ENCODE measurements at places on chromosomes 7 and 10. TPM values are rescaled to one million over a fixed set of nuclear protein-coding genes. Genes with fewer than 3 reads are reported as not detected.
A peak's percentile ranks its signal among the peaks of the same experiment; 100 is the strongest.

GRCh38 chr7:16344927-16345326 is 76.4 kb downstream of the CRPPA start:
- peak; percentile 8 for DNase-seq

ITPRID1 gene
- not detected for total RNA-seq

- DNase-seq = no peak
These were observed 327.1 kb downstream of the FRMD4A start for GRCh38 chr10:14003517-14004184.

DNA sequence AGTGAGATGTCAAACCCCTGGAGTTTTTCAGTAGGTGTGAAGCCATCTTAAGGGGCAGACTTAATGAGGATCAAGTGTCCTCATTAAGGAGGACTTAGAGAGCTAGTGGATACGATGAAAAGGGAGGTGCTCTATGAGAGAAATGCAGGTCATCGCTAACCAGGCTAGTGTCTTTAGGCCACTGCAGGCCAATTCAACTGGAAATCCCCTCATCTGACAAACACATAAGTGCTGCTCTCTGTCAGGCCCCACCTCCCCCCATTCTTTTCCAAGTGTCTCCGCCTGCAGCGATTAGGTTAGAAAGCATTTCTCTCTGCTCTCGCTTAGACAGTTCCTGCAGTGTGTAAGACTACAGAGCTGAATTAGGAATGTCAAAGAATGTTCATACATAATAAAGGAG is 33.7 kb downstream of the RBM28 start:
- DNase-seq = no peak

GRCh38 chr10:29926693-29927048 is 132.7 kb downstream of the JCAD start:
- no peak for DNase-seq

DNA sequence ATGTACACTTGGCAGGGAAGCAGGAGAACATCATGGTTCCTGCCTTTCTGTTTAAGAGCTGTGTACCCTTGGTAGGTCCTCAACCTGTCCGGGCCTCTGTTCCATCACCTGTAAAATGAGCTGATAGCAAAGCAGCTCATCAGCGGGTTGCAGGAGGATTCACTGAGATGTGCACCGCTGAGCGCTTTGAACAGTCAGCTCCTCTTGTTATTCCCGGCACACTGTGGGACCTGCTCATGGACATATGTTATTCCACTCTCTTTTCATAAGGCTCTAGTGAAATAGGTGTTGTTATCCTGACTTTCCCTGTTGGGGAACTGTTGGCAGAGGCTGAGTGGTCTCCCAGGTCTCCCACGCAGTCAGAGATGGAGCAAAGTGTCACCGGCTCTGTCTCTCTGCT is 497.5 kb upstream of the ZMIZ1 start:
- DNase-seq = no peak

IPMK gene
- total RNA-seq = 5.4 TPM

- DNase-seq = peak; percentile 41
These were observed 99.0 kb downstream of the UBE2H start for GRCh38 chr7:129853661-129854268.

CCDC7 gene
- total RNA-seq = 7.4 TPM

MLXIPL gene
- not detected for total RNA-seq

DNA sequence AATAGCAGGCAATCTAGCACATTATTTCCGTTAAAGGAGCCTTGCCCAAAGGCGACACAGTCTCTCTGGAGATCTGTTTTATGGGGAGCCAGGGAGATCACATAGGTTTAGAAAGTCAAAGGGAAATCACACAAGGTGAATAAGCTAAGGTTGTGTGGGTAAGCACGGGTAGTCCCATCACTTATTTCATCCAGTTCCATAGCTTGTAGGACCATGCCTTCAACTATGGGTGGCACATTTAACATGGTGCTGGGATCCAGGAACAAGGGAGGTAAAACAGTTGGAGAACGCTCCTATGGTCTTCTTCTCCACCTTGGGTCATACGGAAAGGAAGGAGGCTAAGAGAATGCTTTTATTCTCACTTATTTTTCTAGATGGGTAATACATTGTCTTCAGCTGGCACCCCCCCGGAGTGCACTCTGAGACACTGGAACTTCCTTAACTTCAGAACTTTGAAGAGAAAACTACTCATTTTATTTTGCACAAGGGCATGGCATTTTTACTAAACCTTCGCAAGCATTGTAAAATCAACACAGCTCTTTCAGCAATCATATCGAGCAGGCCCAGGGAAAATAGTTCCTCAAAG is 435.4 kb downstream of the KIF20B start:
- peak; percentile 21 for DNase-seq

- DNase-seq = peak; percentile 85
These were observed 14.7 kb upstream of the MICALL2 start for GRCh38 chr7:1473864-1474512.

GRCh38 chr7:155422599-155423336 is 35.2 kb upstream of the EN2 start:
- DNase-seq = no peak

DNA sequence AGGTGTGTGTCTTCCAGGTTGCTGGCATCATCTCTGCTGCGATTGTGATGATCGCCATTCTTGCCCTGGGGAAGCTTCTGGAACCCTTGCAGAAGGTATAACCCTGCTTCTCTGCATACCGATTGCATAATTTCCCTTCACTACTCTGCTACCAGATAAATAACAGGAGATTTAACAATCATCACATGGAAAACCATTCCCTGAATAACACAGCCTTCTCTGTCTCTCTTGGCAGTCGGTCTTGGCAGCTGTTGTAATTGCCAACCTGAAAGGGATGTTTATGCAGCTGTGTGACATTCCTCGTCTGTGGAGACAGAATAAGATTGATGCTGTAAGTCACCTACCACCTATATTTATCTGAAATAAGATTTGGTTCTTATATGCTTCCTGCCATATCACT is 33.8 kb downstream of the SLC26A4 start:
- no peak for DNase-seq

GRCh38 chr10:56934515-56934914 is 573.5 kb upstream of the ZWINT start:
- DNase-seq = no peak

DNA sequence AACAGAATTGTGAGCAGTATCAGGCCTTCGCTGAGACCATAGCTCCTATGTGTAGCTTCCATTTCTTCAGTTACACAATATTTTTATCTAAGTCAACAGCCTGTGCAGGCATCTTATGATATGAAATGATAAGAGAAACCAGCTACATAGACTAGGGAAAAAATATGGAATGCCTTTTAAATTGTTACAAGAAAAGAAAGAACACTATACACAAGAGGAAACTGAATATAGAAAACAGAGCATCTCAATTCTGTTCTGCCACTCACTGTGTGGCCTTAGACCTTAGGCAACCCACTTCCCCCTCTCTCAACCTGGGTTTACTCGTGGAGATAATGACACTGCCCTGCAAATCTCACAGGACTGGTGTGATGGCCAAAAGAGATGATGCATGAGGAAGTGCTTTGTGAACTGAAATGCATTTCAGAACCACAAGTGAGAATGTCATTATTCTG is 132.9 kb downstream of the LRRN3 start:
- no peak for DNase-seq

- peak; percentile 87 for DNase-seq
These were observed 184.2 kb downstream of the STK31 start for GRCh38 chr7:23893942-23894891.

DNA sequence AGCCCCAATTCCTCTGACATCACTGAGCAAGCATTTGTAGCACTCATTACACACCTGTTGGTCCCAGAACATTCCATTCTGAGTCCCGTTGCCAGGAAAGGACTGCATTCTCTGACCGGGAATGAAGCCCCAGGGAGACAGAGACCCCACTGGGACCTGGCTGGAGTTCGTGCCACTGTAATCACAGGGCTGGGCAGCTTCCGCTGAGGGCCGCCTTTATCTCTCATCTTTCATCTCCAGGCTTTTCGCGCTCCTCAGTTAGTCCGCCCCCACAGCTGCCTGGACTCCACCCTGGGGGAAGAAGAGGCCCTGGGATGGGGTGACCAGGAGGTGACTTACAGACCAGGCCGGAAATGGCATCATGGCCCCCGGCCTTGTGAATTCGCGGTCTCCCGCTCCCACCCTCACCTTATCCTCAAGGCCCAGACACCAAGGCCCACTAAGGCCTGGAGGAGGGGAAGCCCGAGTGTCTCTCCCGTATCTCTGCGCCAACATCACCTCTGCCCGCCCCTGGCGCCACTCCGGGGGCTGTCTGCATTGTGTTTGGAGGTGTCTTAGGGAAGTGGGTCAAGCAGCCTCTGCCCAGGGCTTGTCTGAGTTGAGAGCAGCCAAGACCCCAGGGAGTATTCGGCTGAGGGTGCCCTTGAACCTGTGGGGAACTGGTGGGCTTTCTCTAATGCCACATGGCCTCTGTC is 75.4 kb downstream of the PROSER2 start:
- peak; percentile 85 for DNase-seq

DNA sequence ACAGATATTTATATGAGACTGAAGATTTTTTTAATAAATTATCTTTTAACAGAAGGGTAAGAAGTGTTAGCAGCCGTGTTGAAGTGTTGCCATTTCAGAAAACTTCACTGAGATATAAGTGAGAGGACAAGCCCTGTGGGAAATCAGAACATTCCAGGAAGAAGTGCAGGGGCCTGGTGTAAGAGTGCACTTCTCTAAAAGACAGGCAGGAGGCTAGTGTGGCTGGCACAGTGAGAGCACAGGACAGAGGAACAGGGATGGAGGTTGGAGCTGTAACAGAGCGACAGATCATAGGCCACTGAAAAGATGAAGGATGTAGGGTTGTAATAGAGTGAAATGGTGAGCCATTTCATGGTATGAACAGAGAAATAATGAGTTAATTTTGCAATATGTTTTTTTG is 608.9 kb downstream of the SORCS1 start:
- no peak for DNase-seq

ANK3 gene
- 8.4 TPM for total RNA-seq

SPACDR gene
- 0.60 TPM for total RNA-seq

PCDH15 gene
- total RNA-seq = not detected

DNA sequence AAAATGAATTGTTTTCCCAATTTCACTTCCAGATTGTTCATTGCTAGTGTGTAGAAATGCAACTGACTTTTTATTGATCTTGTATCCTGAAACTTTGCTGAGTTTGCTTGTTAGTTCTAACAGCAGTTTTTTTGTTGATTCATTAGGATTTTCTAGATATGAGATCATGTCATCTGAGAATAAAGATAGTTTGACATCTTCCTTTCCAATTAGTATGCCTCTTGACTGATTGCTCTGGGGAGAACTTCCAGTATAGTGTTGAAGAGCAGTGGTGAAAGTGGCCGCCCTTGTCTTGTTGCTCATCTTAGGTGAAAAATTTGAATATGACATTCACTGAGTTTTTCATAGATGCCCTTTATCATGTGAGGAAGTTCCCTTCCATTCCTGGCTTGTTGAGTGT is 11.9 kb upstream of the SUN1 start:
- no peak for DNase-seq

INA gene
- not detected for total RNA-seq

DNA sequence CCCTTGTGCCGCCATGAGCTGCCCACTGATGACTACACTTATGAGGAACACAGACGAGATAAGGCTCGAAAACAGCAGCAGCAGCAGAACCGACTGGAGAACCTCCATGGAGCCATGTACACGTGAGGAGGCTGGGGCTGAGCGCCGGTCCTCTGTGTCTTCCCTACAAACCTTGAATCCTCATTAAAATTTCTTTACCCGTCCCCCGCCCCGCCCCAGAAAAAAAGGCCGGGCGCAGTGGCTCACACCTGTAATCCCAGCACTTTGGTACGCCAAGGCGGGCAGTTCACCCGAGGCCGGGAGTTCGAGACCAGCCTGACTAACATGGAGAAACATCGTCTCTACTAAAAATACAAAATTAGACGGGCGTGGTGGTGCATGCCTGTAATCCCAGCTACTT is 1.5 kb upstream of the RINT1 start:
- no peak for DNase-seq

- DNase-seq = peak; percentile 1
These were observed 87.3 kb upstream of the FOXI2 start for GRCh38 chr10:127649642-127650041.

GRCh38 chr10:132403511-132404168 is 6.6 kb downstream of the PWWP2B start:
- DNase-seq = no peak

GRCh38 chr7:24572997-24573553 is at the start of gene PALS2:
Gene PALS2 (plus strand): TSS chr7:24573452. CDS start chr7:24623668, 50,216 bp downstream.
- peak; percentile 80 for DNase-seq

- DNase-seq = no peak
These were observed 177.1 kb downstream of the CDK14 start for GRCh38 chr7:90773269-90773668.

DNA sequence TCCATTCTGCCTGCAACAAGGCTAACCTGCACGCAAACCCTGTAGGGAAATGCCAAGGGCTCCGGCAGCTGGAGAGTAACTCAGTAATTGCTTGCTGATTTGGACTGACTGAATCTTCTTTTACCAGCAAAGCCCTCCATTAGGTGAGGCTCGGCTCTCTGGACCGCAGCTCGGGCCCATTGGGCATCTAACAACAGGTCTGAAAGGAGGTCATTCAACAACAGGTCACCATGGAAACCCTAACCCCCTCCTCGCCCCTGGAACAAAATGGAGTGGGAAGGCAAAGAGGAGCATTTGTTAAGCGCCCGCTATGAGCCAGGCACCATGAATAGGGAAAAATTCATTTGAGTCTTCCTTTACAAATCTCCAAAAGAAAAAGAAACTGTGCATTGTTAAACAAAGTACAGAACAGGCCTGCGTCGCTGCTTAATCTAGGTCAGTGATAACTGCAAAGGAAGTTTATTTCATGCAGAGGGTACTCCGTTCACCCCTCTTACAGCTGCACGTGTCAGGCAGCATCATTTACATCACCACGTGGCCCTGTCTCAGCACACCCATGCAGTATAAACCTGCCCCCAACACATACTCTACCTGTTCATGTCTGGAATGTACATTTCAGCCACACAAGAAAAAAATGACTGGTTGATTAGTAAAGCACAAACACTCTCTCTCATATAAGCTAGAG is 248.8 kb upstream of the NEBL start:
- no peak for DNase-seq

SFRP5 gene
- not detected for total RNA-seq

PRPS1L1 gene
- total RNA-seq = not detected

- DNase-seq = no peak
These were observed 26.3 kb downstream of the GTF2I start for GRCh38 chr7:74683799-74684198.

DNA sequence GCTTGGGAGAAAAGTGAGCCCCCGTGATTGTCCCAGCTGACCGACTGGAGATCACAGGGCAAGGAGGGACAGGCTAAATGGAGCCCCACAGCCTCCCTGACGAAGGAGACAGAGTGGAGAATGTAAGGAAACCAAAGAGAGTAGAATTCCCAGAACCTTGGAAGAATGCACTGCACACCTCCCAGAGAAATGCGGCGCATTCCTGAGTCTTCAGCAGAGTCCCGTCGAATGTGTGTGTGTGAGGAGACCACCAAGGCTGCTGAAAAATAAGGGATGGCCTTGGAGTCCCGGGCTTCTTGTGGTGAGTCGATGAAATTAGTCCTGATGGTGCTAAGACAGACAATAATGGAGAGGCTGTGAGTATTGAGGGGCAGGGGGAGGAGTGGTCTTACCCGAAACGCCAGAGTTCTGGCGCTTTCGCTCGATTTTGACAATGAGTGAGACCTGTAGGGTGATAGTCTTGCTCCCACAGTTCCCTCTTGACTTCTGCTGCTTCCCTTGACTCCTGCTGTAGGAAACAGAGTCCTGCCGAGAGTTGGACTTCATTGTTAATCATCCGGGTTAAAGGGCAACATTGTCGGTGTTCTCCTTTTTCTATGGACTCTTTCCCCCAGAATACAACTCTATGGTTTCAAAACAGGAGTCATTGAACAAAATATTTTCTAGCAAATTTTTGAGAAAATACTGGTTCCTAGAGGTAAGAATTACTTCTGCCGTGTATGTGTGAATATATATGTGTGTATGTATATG is 103.2 kb downstream of the CNNM2 start:
- DNase-seq = no peak
